Hindlimb muscle (tissue), 1 donor: ENCODE measurements at places on chromosomes 2 and 18.

DNA sequence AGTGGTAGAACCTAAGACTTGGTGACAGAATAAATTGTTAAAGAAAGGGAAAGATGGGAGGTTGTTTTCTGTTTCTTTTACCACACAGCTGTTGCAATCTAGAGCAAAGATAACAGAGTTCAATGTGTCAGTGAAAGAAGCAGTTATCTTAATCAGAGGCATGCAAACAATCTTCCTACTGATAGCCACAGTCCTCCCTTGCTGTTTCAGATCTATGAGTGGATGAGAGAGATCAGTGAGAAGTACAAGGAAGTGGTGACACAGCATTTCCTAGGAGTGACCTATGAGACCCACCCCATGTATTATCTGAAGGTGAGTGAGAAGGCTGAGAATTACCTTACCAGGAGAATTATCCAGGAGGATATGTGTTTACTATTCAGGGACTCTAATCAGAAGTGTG, 15.9 kb downstream of the CPO start:
- DNase-seq, result no peak

- DNase-seq, result no peak
Measured at GRCh38 chr2:171735991-171736710, 48.9 kb downstream of the DYNC1I2 start.

DNA sequence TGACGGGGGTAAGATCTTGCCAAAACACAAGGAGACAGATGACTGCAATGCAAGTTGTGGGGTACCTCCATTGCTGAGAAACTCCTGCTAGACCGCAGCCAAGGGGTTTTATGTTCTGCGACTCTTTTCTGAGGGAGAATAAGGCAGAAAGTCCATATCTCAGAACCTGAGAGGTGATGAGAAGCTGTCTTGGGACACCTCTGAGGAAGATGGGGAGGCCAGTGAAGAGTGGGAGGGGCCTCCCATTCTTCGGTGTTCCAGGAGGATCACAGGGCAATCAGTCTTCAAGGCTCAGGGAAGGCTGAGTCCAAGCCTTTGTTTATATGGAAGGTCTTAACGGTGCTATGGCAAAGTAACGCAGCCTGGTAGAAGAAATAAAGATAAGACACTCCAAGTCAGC, 18.0 kb downstream of the CYP27A1 start:
- no peak for DNase-seq

- DNase-seq, result no peak
Measured at GRCh38 chr2:8451273-8451672, 230.6 kb upstream of the ID2 start.

- DNase-seq, result no peak
Measured at GRCh38 chr2:24618680-24619079, 127.6 kb downstream of the NCOA1 start.
